MV-4-11 (cell line): ENCODE measurements at places on chromosomes 6 and 20.

DNA sequence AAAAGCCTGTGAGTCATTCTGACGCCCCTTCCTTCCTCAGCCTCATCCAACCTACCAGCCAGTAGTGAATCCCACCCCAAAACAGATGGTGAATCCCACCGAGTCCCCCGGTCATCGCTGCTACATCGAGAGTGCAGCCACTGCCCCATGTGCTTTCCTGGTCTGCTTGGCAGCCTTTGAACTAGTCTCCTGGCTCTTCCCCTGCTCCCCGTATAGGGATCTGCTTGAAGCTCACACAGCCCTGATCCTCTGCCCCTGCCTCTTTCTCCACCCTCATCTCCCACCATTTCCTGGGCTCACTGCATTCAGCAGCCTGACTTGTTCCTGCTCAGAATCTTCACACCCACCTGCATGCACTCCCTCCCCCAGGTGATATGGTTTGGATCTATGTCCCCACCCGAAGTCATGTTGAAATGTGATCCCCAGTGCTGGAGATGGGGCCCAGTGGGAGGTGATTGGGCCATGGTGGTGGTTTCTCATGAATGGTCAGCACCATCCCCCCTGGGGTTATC, 14.6 kb downstream of the SYNJ2 start:
- no peak for DNase-seq

GRCh38 chr20:61821735-61822134, 243.9 kb downstream of the TAF4 start:
- no peak for DNase-seq

DNA sequence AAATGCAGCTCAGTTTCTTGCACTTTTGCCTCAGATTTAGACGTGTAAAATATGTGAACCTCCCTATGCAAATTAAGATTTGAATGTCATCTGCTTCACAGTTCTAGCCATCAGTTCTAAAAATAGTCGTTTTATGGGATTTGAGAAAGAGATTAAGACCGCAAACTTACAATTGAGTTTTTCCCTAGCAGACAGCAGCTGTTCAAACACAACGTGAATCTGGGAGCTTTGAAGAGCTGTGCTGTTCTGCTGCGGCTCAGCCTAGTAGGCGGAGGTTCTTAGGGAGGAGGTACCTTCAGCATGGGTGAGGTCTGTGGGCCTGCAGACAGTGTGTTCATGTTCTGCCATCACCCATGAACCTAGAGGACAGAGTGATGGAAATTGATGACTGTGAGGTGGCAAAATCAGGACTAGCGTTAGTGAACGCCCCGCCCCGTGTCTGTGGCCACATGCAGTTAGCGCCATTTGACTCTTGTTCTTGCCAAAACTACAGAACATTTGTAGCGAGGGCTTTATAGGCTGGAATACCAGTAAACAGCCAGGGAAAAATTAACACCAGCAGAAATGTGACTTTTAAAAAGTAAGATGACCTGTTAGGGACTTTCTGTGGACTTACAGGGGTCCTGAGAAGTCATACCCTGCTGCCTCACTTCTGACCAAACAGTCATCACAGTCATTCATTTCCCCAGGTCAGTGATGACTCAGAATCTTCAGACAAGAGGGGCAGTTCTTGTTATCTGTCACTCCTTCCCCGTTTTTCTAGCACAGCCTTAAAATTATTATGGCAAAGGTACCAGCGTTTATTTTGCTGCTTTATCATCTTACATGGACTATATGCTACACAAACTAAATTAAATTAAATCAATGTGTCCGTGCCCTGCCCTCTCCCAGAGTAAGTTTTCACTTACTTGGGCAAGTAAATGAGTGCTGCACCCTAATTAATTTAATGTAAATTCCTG, 84.3 kb upstream of the TMEM181 start:
- no peak for DNase-seq

GRCh38 chr6:99563056-99563723, 5.3 kb downstream of the CCNC start:
- no peak for DNase-seq

DNA sequence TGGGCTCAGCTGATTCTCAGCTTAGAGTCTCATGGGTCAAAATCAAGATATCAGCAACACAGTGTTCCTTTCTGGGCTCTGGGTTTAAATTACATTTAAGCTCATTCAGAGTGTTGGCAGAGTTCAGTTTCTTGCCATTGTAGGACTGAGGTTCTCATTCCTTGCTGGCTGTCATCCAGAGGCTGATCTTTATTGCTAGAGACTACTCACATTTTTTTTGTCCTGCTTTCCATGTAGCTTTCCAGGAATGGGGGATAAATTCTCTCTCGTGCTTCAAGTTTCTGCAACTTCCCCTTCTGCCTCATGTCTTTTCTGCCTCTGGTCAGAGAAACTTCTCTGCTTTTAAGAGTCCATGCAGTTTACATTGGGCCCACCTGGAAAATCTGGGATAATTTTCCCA, 86.9 kb downstream of the RFX6 start:
- DNase-seq, result no peak

GRCh38 chr20:2700913-2701620, 8.5 kb downstream of the EBF4 start:
- DNase-seq, result no peak

- no peak for DNase-seq
Measured at GRCh38 chr6:35512740-35513139, at the start of gene TULP1. TULP1 (minus strand) TSS chr6:35512896; CDS start chr6:35512858, 38 bp downstream.

DNA sequence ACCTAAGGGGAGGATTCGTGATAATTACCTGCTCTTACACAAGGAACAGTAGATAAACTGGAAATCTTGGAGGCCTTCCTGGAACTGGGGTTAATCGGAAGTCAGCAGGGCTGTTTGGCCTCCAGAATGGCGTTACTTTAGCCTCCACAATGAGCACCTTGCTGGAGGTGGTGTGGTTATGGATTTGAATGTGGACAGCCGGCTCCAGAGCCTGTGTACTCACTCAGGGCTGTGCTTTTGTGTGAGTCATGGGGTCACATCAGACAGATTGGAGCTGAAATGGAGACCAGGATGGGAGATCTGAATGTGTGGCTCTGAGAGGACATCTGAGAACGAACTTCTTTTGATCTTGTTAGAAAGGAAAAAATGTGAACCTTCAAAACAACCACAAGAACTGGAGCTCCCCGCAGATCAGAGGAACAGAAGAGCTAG, 30.4 kb downstream of the IGF2R start:
- no peak for DNase-seq

DNA sequence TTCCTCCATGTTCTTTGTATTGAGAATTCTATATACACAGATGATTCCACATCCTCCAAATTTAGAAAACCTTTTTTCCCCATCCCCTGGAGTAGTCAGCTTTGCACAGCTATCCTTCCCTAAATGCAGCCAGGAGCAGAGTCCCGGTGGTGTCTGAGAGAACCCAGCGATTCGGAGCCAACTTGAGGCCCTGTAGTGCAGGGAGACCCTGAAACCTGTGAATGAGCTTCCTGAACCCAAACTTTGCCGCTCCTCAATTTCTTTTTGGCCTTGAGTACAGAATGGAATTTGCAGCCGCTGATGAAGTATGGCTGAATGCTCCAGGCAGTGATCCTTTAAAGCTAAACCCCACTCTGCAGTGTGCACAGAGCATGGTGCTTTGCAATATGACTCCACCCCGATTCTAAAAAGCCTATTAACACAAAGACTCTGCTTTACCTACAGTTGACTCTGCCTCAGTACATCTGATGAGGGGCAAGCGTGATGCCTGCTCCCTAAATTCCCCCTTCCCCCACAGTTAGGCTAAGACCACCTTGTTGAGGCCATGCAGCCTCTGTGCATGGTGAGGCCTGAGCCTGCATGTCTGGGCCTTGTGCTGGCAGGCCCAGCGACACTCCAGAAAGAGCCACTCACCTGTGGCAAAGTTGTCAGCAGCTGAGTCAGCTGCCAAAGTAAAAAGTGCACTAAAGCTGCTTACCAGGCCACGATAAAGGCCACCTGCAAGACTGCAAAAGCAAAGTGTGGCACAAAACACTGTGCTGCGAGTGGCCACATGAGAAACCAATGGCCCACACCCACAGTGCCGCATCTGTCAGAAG, 82.1 kb downstream of the PLEKHG1 start:
- DNase-seq, result no peak

- no peak for DNase-seq
Measured at GRCh38 chr6:149170564-149171452, 146.7 kb upstream of the TAB2 start.

DNA sequence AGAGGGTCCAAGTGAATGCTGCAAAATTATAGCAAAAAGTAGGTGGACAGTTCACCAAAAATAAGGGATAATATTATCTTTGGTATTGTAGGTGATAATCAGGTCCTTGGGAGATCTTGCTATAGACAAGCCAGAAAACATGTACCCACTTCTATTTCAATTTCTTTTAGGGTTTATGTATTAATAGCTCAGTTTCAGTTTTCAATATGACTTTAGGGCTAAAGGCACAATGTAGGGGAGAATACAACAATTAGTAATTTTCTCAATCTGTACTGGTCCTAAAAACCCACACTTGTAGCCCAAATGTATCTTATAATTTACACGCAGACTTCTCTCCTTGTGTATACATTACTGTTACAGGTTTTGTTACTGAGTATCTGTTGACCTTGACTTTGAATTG, 307.0 kb upstream of the ID4 start:
- DNase-seq, result no peak
